ENCODE measurements at places on chromosomes 11 and 22.

GRCh38 chr11:115393950-115394349, 110.3 kb downstream of the CADM1 start:
- no peak for DNase-seq

- no peak for DNase-seq
These were observed 95.8 kb upstream of the CHORDC1 start for GRCh38 chr11:90318651-90319050.

- DNase-seq = no peak
These were observed 23.6 kb upstream of the ALX4 start for GRCh38 chr11:44333271-44334218.

- DNase-seq = no peak
These were observed 321.0 kb upstream of the PDGFD start for GRCh38 chr11:104484804-104485554.

- no peak for DNase-seq
These were observed 140.4 kb downstream of the MYO18B start for GRCh38 chr22:25882360-25882759.

GRCh38 chr22:27090611-27091011, 433.2 kb downstream of the MIAT start:
- no peak for DNase-seq

GRCh38 chr11:15923183-15923582, 433.2 kb downstream of the SOX6 start:
- DNase-seq = no peak

GRCh38 chr11:132402071-132402684, 1031.8 kb downstream of the NTM start:
- DNase-seq = no peak

Measured in stimulated activated CD4-positive, alpha-beta T cell treated with anti-CD3 and anti-CD28 coated beads, Interleukin-1b, Interleukin-23, amount 100 ng/mL, for 1 hour (primary cell).